ENCODE measurements at places on chromosomes 1 and 21. TPM values are rescaled to one million over a fixed set of nuclear protein-coding genes. Genes with fewer than 3 reads are reported as not detected.

DNA sequence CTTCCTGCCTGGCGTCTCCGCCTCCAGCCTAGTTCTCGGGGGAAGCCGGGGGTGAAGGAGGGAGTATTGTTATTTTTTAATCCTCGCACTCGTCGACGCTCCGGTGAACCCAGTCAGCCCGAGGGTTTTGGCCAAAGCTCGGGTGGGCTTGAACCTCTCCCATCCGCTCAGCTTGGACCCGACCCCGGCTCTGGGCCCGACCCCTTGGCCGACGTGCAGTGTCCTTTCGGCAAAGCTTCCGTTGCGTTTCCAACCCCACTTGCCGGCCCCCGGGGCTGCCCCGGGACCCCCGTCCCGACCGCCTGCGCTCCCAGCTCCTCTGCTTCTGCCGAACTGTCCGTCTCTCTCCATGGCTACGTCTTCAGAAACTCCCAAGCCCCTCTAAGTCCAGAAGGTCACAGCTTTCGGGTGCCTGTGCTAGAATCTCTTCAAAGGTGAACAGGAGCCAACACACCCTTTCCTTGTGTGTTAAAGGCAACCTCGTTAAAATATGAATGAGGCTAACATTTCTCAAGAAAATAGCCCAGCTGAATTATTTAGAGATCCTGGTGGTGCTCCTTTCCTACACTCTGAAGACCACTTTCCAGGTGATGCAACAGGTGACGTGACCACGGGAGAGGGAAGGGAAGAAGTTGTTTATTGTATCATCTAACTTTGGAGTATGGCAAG is 647 bp downstream of the DESI2 start:
- peak overlapping the region; percentile 30 for H3K27ac ChIP-seq
- peak overlapping the region; percentile 91 for H3K4me3 ChIP-seq
- peaks cover 27% of the 10 kb centered on the region for H3K4me1 ChIP-seq
- peaks cover 17% of the 10 kb centered on the region for H3K36me3 ChIP-seq
- DNase-seq: peak; percentile 39
- H3K27me3 ChIP-seq: no peaks in the 10 kb centered on the region

- H3K27ac ChIP-seq: no peak overlapping the region
- DNase-seq: no peak
- H3K27me3 ChIP-seq: no peaks in the 10 kb centered on the region
- H3K36me3 ChIP-seq: no peaks in the 10 kb centered on the region
- no peak overlapping the region for H3K4me3 ChIP-seq
- peaks cover 6% of the 10 kb centered on the region for H3K4me1 ChIP-seq
Observed at GRCh38 chr1:219365451-219365850, 191.8 kb downstream of the LYPLAL1 start.

DNA sequence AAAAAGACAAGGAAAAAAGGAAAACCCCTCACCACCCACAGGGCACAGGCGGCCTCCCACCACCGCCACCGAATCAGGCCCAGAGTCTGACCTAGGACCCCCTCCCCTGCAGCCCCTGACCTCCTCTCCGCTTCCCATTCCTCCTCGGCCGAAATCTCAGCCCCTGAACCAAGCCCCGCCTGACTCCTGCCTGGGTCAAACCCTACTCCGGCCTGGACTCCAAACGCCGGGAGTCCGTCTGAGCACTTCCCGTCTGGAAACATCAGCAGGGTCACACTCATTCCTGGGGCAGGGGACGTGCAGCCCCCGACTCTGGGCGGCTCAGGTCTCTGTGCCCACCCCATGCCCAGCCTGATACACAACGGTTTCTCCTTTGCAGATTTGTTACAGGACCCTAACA is 26.4 kb upstream of the SUMO3 start:
- H3K27ac ChIP-seq: no peak overlapping the region
- H3K4me1 ChIP-seq: peaks cover 11% of the 10 kb centered on the region
- no peak overlapping the region for H3K4me3 ChIP-seq
- H3K27me3 ChIP-seq: no peaks in the 10 kb centered on the region

DNA sequence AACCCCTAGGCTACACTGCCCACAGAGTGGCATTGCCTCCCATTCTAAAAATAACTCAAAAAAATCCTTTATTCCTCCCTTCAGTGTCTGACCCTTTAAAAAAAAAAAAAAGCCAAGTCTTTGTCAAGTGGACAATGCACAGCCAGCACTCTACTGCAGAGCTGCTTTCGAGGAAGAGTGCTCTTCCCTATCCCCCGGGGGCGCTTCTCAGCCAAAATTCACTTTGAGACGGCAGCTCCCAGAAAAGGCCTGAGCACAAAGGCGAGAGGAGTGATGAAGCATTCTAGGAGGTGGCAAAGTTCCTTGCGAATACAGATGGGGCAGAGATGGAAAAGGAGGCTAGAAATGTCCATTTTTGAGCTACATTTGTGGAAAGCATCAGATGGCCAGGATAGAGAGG is 23.3 kb downstream of the EPHA10 start:
- H3K27me3 ChIP-seq: no peaks in the 10 kb centered on the region
- H3K4me3 ChIP-seq: peak overlapping the region; percentile 19
- no peak for DNase-seq
- no peaks in the 10 kb centered on the region for H3K36me3 ChIP-seq

The CR1L gene
- total RNA-seq: not detected

The CTBS gene
- 3.7 TPM for total RNA-seq

The AHDC1 gene
- 20.4 TPM for total RNA-seq

The DCST1 gene
- not detected for total RNA-seq

The TBCE gene
- total RNA-seq: 41.0 TPM

Data from PC-3 (cell line).